ENCODE measurements at places on chromosomes 6 and 20.

DNA sequence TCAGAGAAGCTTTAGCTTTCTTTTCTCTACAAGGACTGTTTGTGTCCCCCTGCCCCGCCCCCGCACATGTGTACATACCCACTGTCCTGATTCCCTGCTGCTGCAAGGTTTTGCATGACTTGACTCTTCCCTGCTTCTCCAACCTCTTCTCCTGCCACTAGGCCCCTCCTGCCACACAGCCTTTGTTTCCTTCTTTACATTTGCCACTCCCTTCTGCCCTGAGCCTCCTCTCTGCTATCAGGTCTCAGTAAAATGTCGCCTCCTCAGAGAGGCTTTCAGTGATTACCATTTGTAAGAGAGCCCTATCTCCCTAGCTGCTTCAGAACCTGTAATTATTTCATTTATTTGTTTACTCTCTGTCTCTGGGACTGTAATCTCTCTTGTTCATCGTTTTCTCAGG, 56.4 kb upstream of the VSTM2L start:
- DNase-seq: no peak

DNA sequence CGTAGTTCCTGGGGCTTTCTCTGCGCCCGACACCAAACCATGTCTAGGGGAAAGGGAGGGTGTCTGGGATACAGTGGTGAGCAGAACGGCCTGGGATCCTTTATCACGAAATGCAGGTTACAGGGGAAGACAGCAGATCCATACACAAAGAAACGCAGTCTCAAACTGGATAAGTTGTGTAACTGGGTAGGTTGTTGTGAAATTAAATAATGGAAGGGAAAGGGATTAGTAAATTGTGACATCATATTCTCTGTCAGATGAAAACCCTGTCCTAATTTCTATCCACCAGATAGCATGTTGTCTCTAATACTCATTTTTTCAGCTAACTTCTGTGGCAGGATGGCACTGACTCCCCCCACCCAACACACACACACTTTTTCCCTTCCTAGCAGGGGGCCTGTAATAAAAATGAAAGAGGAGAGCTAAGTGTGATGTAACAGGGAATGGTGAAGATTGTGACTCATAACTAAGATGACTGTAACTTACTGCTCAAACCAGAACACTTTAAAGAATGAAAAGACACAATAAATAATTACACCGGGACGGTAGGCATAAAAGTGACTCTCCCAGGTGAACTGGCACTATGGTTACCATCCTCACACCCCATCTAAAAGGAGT, 769 bp upstream of the TRPC4AP start:
- no peak for DNase-seq

DNA sequence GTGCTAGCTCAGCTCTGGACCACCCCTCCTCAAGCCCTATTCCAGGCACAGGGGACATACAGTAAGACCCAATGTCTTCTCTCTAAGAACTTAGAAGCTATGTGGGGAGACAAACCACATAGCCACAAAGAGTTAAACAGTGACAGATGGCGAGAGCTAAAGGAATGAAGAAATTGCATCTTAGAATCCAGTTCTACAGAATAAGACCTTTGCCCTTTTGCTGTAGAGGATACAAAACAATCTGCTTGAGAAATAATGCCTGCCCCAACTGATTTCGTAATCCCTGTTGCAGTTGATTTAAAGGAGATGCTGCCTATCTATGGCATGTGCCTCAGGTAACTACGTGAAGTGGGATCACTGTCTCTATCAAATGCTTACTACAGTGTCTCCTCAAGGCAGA, 31.2 kb downstream of the TNFRSF21 start:
- DNase-seq: no peak

DNA sequence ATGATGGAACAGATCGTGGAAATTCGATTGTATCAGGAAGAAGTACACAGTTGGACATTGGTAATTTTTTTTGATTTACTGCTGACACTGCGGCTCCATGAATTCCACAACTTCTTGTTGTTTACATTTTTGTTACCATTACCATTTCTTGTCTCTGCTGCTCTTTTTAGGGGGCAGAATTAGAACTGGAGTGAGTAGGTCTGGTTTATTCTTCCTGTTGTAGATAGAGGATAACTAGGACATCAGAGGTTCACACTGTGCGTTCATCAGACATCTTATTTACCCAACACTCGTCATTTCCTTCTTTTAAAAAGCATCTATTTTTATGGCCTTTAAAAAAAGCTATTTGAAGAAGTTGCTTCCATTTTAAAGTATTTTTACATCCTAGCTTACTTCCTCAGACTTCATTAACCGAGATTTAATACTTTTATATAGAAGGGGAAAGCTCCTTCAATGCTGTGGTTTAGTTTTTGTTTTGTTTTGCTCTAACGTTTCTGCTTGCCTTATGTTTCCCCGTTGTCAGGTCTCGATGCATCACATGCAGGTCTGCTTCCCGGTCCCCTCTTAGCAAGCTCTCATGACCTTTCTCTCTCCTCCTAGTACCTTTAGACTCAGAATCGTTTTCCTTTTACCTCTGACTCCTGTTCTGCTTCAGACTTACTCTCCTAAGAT, 139.1 kb downstream of the ARID1B start:
- DNase-seq: no peak

- DNase-seq: no peak
These were observed 88.8 kb downstream of the HDGFL1 start for GRCh38 chr6:22658183-22658582.
